ENCODE measurements at places on chromosomes 6 and 20. TPM values are rescaled to one million over a fixed set of nuclear protein-coding genes. Genes with fewer than 3 reads are reported as not detected.

DNA sequence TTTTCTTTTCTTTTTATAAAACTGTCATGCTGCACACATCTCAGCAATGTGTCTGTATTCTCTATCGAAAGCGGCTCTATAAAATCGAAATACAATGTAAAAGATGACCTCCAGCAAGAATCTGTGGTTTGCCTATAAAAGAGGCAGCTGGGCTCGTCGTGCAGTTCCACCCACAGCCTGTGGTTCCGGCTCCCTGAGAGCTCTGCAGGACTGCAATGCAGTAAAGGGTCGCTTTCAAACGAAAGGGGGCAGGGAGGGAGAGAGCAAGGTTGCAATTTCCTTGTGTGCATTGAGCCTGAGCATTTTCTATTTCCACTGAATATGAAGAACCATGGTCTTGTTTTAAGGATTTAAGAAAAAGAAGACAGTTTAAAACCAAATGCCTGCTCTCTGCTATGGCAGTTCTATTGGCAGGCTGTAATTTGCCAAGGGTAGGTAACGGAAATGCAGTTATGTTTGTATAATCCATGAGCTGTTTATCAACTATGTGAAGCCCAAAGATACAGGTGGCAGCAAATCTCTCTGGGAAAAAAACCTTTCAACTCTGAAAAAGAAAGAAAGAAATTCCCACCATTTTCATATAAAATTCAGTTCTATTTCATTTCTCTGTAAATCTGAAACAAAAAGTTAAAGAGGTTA lies 236.5 kb downstream of the HACE1 start:
- H3K27me3 ChIP-seq = no peaks in the 10 kb centered on the region
- H3K4me3 ChIP-seq = no peak overlapping the region
- DNase-seq = peak; percentile 40
- no peak overlapping the region for H3K27ac ChIP-seq

GRCh38 chr6:3165631-3166534 lies 8.5 kb upstream of the TUBB2A start:
- peak overlapping the region; percentile 58 for H3K27ac ChIP-seq
- H3K4me3 ChIP-seq = no peak overlapping the region
- H3K4me1 ChIP-seq = peaks cover 24% of the 10 kb centered on the region
- H3K36me3 ChIP-seq = no peaks in the 10 kb centered on the region
- no peak for DNase-seq
- H3K27me3 ChIP-seq = no peaks in the 10 kb centered on the region

- no peaks in the 10 kb centered on the region for H3K4me1 ChIP-seq
- H3K27ac ChIP-seq = no peak overlapping the region
- H3K27me3 ChIP-seq = no peaks in the 10 kb centered on the region
Observed at GRCh38 chr20:60760256-60761000, 491.6 kb upstream of the CDH4 start.

- no peaks in the 10 kb centered on the region for H3K4me1 ChIP-seq
- peaks cover 2% of the 10 kb centered on the region for H3K27me3 ChIP-seq
- no peaks in the 10 kb centered on the region for H3K36me3 ChIP-seq
- no peak overlapping the region for H3K27ac ChIP-seq
- H3K4me3 ChIP-seq = no peak overlapping the region
- DNase-seq = no peak
Observed at GRCh38 chr6:137020776-137021175, 24.0 kb downstream of the IL20RA start.

GRCh38 chr6:96157018-96157565 lies 141.3 kb downstream of the FUT9 start:
- no peak overlapping the region for H3K27ac ChIP-seq
- no peak for DNase-seq

DNA sequence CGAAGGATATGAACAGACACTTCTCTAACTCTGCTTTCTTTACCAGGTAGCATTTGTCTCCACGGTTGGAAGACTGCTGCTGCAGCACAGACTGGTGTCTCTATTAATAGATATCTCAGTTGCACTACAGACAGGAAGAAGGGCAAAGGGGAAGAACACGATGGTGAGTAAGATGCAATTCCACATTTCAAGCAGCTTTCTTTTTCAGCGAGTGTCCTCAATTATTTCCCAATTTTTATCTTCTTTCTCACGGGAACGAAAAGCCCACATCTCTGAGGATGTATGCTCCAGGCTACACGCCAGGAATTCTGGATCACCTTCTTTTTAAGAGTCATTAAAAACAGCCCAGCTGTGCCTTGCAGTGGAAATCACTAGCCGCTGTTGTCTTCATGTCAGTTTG lies 311.6 kb upstream of the ECI2 start:
- no peaks in the 10 kb centered on the region for H3K27me3 ChIP-seq
- H3K4me1 ChIP-seq = no peaks in the 10 kb centered on the region
- no peak for DNase-seq
- no peak overlapping the region for H3K27ac ChIP-seq
- no peak overlapping the region for H3K4me3 ChIP-seq

- H3K27ac ChIP-seq = no peak overlapping the region
- no peak overlapping the region for H3K4me3 ChIP-seq
- no peaks in the 10 kb centered on the region for H3K36me3 ChIP-seq
- peaks cover 17% of the 10 kb centered on the region for H3K4me1 ChIP-seq
Observed at GRCh38 chr6:44735630-44735963, 348.1 kb downstream of the CDC5L start.

DNA sequence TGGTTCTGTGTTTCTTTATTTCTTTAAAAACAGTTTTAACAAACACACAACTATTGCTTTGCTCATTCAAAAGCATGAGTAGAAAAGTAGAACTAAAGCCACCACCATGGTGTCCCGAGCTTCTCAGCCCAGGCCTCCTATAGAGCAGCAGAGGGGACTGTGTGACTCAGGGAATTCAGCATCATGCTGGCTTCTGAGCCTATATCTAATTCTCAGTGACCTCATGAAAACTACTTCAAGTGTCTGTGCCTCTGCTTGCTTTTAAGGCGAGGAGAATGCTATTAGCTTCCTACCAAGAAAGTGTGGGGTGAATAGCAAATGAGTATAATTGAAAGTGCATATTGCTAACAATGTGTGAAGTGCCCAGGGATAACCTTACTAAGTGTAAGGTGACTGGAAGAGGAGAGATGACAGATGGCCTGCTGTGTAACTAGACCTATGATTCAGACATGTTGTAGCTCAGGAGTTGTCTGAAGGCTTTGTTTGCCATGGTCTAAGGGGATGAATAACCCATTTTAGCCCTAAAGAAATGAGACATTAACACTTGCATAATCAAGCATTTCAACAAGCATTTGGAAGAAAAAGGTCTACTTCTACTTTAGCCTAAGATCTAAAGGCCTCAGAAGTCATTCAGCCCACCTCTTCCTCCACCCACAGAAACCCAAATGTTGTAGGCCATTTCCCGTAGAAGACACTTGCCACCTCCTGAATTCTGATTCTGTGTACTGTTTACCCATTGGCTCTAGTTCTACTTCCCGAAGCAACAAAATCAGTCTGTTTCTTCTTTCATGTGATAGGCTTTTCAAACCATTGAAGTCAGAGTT lies 121.5 kb upstream of the ARG1 start:
- no peak for DNase-seq
- no peaks in the 10 kb centered on the region for H3K4me1 ChIP-seq
- H3K27me3 ChIP-seq = no peaks in the 10 kb centered on the region
- H3K36me3 ChIP-seq = no peaks in the 10 kb centered on the region
- H3K27ac ChIP-seq = no peak overlapping the region
- H3K4me3 ChIP-seq = no peak overlapping the region

- H3K27ac ChIP-seq = no peak overlapping the region
- no peak overlapping the region for H3K4me3 ChIP-seq
- H3K4me1 ChIP-seq = no peaks in the 10 kb centered on the region
- no peak for DNase-seq
- H3K27me3 ChIP-seq = no peaks in the 10 kb centered on the region
- H3K36me3 ChIP-seq = no peaks in the 10 kb centered on the region
Observed at GRCh38 chr20:39381595-39381994, 419.5 kb downstream of the DHX35 start.

- H3K36me3 ChIP-seq = peaks cover 25% of the 10 kb centered on the region
- DNase-seq = no peak
- no peak overlapping the region for H3K27ac ChIP-seq
- H3K27me3 ChIP-seq = peaks cover 3% of the 10 kb centered on the region
- no peak overlapping the region for H3K4me3 ChIP-seq
- H3K4me1 ChIP-seq = peaks cover 5% of the 10 kb centered on the region
Observed at GRCh38 chr6:30317913-30318589, 8.7 kb upstream of the TRIM39 start.

DNA sequence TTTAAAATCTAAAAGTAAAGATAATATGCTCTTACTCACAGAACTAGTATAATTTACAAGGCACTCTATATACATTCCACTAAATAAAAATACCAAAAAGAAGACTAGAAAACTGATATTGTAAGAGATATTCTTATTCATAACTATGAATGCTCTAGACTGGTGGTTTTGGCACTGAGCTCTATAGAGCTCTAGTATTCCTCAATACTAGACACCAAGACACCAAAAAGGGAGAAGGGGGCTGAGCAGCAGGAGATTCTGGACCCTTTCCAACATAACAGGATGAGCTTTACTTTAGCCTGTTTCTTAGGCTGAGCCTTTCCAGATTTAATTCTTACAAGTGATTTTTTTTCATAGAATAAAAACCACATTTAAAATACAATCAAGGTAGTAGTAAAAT lies 173.6 kb downstream of the COL21A1 start:
- no peaks in the 10 kb centered on the region for H3K36me3 ChIP-seq
- DNase-seq = no peak
- H3K27ac ChIP-seq = no peak overlapping the region
- H3K4me3 ChIP-seq = no peak overlapping the region
- H3K4me1 ChIP-seq = no peaks in the 10 kb centered on the region

DNA sequence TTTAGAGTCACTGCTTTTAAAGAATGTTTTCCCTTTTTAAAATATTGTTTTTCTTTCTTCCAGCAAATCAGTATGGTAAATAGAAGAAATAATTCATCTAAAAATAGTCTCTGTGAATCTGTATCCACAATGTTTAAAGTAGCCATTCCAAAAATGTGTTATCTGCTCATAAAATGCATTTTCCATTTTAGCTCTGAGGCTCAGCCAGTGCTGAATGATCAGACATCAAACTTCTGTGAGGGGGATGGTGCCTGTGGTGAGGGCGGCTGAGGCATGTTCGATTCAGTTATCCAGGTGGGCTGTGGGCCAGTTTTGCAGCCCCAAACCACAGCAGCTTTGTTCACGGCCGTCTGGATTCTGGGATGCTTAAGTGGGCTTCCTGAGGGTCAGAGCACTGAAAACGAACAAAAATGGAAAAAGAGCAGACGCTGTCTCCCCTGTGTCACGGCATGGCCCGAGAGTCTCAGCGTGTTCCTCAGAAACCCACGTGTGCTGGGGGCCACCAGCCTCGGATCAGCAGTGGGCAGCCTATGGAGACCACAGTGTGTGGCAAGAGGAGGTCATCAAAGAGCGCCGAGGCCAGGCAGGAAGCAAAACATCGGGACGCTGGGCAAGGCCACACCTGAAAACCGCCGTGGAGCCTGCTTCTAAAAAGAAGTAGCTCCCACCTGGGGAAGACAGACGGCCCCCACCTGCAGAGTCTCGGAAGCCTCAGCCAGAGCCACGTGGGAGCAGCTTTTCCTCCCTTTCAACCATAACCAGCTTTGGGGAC lies 134.9 kb upstream of the THBS2 start:
- no peaks in the 10 kb centered on the region for H3K27me3 ChIP-seq
- H3K27ac ChIP-seq = no peak overlapping the region
- no peaks in the 10 kb centered on the region for H3K4me1 ChIP-seq
- no peak overlapping the region for H3K4me3 ChIP-seq
- DNase-seq = no peak

- no peak overlapping the region for H3K4me3 ChIP-seq
- no peaks in the 10 kb centered on the region for H3K4me1 ChIP-seq
- DNase-seq = no peak
- peaks cover 2% of the 10 kb centered on the region for H3K27me3 ChIP-seq
- no peaks in the 10 kb centered on the region for H3K36me3 ChIP-seq
Observed at GRCh38 chr6:107550241-107550840, 60.4 kb downstream of the SOBP start.

- H3K4me3 ChIP-seq = no peak overlapping the region
- peaks cover 3% of the 10 kb centered on the region for H3K36me3 ChIP-seq
- H3K27me3 ChIP-seq = peaks cover 1% of the 10 kb centered on the region
- no peak overlapping the region for H3K27ac ChIP-seq
Observed at GRCh38 chr6:25732468-25733198, 21.9 kb upstream of the SLC17A4 start.

- H3K36me3 ChIP-seq = peaks cover 5% of the 10 kb centered on the region
- peaks cover 31% of the 10 kb centered on the region for H3K4me1 ChIP-seq
- no peak overlapping the region for H3K27ac ChIP-seq
Observed at GRCh38 chr6:36118550-36119107, 11.7 kb upstream of the MAPK13 start.

GRCh38 chr6:29624520-29624961 lies 8.4 kb downstream of the GABBR1 start:
- peaks cover 14% of the 10 kb centered on the region for H3K27me3 ChIP-seq
- no peak for DNase-seq
- peaks cover 73% of the 10 kb centered on the region for H3K4me1 ChIP-seq
- peaks cover 57% of the 10 kb centered on the region for H3K36me3 ChIP-seq
- peak overlapping the region; percentile 9 for H3K27ac ChIP-seq
- peak overlapping the region; percentile 53 for H3K4me3 ChIP-seq

- peaks cover 27% of the 10 kb centered on the region for H3K4me1 ChIP-seq
- no peaks in the 10 kb centered on the region for H3K36me3 ChIP-seq
- peak; percentile 66 for DNase-seq
- H3K27ac ChIP-seq = peak overlapping the region; percentile 95
Observed at GRCh38 chr6:26195376-26195923, 108.2 kb downstream of the HFE start.

DNA sequence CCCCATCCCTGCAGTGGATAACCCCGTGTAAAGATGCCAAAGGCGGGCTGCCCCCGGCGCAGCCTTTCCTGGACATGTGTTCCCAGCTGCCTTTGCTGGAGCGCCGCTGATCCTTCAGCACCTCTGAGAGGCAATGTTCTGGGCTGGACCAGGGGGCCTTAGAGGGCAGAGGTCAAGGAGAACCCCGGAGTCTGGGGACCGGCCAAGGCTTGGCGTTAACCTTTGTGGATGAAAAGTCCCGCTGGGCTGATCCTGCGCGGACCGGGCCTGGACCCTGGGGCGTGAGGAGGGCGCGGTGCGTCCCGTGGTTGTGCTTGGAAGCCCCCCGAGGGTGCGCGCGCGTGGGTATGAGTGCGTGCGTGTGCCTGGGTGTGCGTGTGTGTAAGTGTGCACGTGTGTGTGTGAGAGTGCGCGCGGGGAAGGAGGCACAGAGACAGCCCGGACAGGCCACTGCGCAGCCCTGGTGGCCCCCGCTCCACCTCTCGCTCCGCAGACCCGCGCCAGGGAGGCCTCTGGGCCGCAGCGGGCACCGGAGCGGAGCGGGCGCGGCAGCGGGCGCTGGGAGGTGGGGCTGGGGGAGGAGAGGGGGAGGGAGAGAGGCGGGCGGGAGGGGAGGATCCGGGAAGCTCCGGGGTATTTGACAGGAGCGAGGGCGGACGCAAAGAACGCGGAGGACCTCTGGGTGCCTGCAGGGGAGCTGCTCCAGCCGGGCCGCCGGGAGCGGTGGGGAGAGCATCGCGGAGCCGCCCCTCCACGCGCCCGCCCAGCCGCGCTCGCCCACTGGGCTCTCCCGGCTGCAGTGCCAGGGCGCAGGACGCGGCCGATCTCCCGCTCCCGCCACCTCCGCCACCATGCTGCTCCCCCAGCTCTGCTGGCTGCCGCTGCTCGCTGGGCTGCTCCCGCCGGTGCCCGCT lies at the start of gene SMOC2:
Gene SMOC2, plus strand, starts transcription at position 665 of the 914 bp plus-strand sequence. Its CDS starts 187 bp downstream, at position 852.
- peaks cover 18% of the 10 kb centered on the region for H3K27me3 ChIP-seq
- H3K4me1 ChIP-seq = peaks cover 12% of the 10 kb centered on the region
- H3K27ac ChIP-seq = no peak within 1 kb of the TSS
- H3K36me3 ChIP-seq = peaks cover 4% of the 10 kb centered on the region
- peak within 1 kb of the TSS; percentile 65 for H3K4me3 ChIP-seq

Gene APOM
- 0.92 TPM for total RNA-seq

Gene GINM1
- total RNA-seq = 32.2 TPM

Gene SIRPB2
- 41.5 TPM for total RNA-seq

Gene CCDC170
- 0.31 TPM for total RNA-seq

Gene WDR27
- 59.0 TPM for total RNA-seq

Gene NCOA3
- 54.8 TPM for total RNA-seq

Gene BPIFB1
- total RNA-seq = not detected

Gene VNN1
- total RNA-seq = 1.5 TPM

Gene SLC17A1
- not detected for total RNA-seq

Gene GHRH
- total RNA-seq = not detected

Gene TUBB2B
- 93.2 TPM for total RNA-seq

Gene PRICKLE4
- total RNA-seq = 20.7 TPM

Data from endothelial cell (in vitro differentiated cells).